Osteoblast (primary cell): ENCODE measurements at places on chromosomes 16 and 17. TPM values are rescaled to one million over a fixed set of nuclear protein-coding genes. Genes with fewer than 3 reads are reported as not detected.
A peak's percentile ranks its signal among the peaks of the same experiment; 100 is the strongest.

DNA sequence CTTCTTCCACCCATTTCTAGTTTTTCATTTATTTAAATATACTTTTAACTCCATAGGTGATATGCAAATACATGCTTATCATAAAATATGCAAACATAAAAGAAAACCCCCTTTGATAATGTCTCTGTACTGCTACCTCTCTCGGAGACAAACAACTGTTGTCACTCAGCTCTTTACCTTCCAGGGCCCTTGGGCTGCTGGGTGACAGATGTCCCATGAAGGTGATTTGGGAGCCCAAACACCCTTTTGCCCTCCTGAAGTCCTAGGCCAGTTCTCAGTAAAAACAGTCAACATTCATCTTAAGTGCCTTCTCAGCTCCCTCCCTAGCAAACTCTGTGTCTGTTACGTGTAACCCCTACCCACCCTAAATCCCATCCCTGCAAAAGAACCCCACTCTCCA lies 37.5 kb downstream of the CHD9 start:
- peak overlapping the region; percentile 95 for H3K27ac ChIP-seq
- DNase-seq = no peak
- no peak overlapping the region for H3K4me3 ChIP-seq
- peaks cover 31% of the 10 kb centered on the region for H3K4me1 ChIP-seq
- no peaks in the 10 kb centered on the region for H3K36me3 ChIP-seq

DNA sequence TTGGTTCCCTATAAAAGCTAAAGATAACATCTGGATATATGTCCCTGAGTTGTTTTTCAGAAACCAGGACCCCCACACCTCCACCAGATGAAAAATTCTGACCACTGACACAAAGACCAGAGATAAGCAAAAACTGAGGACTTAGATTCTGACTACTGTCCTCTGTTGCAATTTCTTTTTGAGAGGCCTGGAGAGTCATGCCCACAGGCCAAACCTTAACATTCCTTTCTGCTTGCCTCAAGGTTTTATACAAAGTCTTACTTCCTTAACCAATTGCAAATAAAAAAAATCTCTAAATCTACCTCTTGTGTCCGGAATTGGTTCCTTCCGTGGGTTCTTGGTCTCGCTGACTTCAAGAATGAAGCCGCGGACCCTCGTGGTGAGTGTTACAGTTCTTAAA lies 228.5 kb downstream of the ABCC12 start:
- no peaks in the 10 kb centered on the region for H3K27me3 ChIP-seq
- H3K4me1 ChIP-seq = no peaks in the 10 kb centered on the region
- no peaks in the 10 kb centered on the region for H3K36me3 ChIP-seq
- DNase-seq = no peak
- no peak overlapping the region for H3K27ac ChIP-seq

The MLYCD gene
- total RNA-seq = 5.1 and 5.6 TPM in 2 replicates

The RASL10B gene
- 2.7 and 4.0 TPM in 2 replicates for total RNA-seq

GRCh38 chr16:71564335-71564967 lies 12.4 kb downstream of the TAT start:
- DNase-seq = no peak
- peak overlapping the region; percentile 78 for H3K4me3 ChIP-seq
- H3K27me3 ChIP-seq = no peaks in the 10 kb centered on the region
- H3K4me1 ChIP-seq = peaks cover 3% of the 10 kb centered on the region
- H3K27ac ChIP-seq = peak overlapping the region; percentile 66

- DNase-seq = peak; percentile 47
- H3K4me1 ChIP-seq = no peaks in the 10 kb centered on the region
- no peak overlapping the region for H3K27ac ChIP-seq
- H3K4me3 ChIP-seq = no peak overlapping the region
Measured at GRCh38 chr16:2959206-2959605, 4.9 kb upstream of the KREMEN2 start.

GRCh38 chr16:52499060-52499440 lies 47.9 kb downstream of the TOX3 start:
- H3K4me1 ChIP-seq = no peaks in the 10 kb centered on the region
- H3K4me3 ChIP-seq = no peak overlapping the region
- H3K27ac ChIP-seq = no peak overlapping the region
- H3K36me3 ChIP-seq = no peaks in the 10 kb centered on the region

- peaks cover 18% of the 10 kb centered on the region for H3K36me3 ChIP-seq
- no peaks in the 10 kb centered on the region for H3K27me3 ChIP-seq
- DNase-seq = no peak
- H3K4me3 ChIP-seq = no peak overlapping the region
- no peak overlapping the region for H3K27ac ChIP-seq
Measured at GRCh38 chr17:40176754-40177110, 538 bp upstream of the RAPGEFL1 start.

The FOXL1 gene
- total RNA-seq = 2.5 and 3.2 TPM in 2 replicates

- no peaks in the 10 kb centered on the region for H3K36me3 ChIP-seq
- H3K27ac ChIP-seq = no peak within 1 kb of the TSS
- H3K4me1 ChIP-seq = no peaks in the 10 kb centered on the region
- H3K4me3 ChIP-seq = no peak within 1 kb of the TSS
Measured at GRCh38 chr17:74325743-74326379, at the start of gene KIF19. KIF19 (plus strand) TSS chr17:74326226; CDS start chr17:74326350, 124 bp downstream.

GRCh38 chr17:57447357-57447989 lies 191.2 kb downstream of the MSI2 start:
- H3K27ac ChIP-seq = no peak overlapping the region
- H3K4me1 ChIP-seq = no peaks in the 10 kb centered on the region
- H3K4me3 ChIP-seq = no peak overlapping the region

- H3K4me3 ChIP-seq = no peak overlapping the region
- H3K27ac ChIP-seq = no peak overlapping the region
- H3K36me3 ChIP-seq = no peaks in the 10 kb centered on the region
Measured at GRCh38 chr16:11493531-11493929, 93.2 kb downstream of the LITAF start.

DNA sequence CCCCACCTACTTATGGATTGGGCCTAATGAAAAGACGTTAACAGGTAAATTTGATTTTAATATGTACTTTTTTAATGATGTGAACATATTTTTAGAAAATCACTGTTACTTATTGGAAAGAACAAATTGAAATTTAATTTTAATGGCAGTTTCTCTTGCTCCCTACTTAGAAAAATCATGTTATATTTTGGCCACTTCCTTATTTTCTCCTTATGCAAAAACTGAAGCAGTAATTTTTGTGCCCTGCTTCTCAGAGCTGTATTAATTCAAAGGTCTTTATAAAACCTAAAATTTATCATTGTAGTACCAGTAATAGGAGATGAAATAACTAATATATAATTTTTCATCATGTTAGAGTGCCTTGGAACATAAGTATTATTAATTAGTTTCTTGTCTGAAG lies 2.8 kb downstream of the ZPBP2 start:
- no peak overlapping the region for H3K27ac ChIP-seq

The EPX gene
- not detected in 2 replicates for total RNA-seq

DNA sequence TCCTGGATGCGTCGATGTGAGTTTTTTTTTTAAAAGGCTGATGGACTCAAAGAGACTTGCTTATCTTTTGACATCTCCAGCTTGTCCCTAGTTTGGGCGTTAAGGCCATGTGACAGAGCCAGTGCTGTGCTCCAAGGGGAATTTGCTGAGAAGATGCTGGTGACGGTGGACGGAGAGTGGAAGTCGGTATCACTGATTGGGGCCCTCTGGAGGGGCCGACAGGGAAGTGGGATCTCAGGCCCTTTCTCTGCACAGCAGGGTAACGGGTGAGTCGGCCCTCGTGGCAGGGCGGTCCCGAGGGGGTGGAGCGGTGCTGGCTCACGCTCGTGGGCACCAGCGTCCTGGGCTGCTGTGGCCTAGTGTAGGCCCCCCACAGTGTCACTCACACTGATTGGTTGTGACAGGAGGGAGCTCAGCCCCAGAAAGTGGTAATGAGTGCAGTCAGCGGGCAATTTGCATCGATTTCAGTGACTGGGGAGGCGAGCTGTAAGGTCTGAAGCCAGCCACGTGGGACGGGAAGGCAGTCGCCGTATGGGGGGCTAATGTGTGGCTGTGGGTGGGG lies 91.3 kb downstream of the TBC1D16 start:
- no peak overlapping the region for H3K4me3 ChIP-seq
- H3K36me3 ChIP-seq = peaks cover 17% of the 10 kb centered on the region
- DNase-seq = peak; percentile 79
- H3K27me3 ChIP-seq = no peaks in the 10 kb centered on the region

GRCh38 chr16:739560-740458 lies 988 bp downstream of the CIAO3 start:
- no peak for DNase-seq
- peaks cover 12% of the 10 kb centered on the region for H3K4me1 ChIP-seq
- H3K27ac ChIP-seq = no peak overlapping the region
- peak overlapping the region; percentile 90 for H3K4me3 ChIP-seq
- H3K27me3 ChIP-seq = no peaks in the 10 kb centered on the region
- peaks cover 19% of the 10 kb centered on the region for H3K36me3 ChIP-seq

GRCh38 chr17:5419959-5420653 lies at the start of gene RPAIN:
RPAIN (plus strand) TSS chr17:5420182; CDS start chr17:5420211, 29 bp downstream.
- peak within 1 kb of the TSS; percentile 98 for H3K4me3 ChIP-seq
- peak; percentile 86 for DNase-seq
- peaks cover 38% of the 10 kb centered on the region for H3K36me3 ChIP-seq
- peaks cover 27% of the 10 kb centered on the region for H3K4me1 ChIP-seq

DNA sequence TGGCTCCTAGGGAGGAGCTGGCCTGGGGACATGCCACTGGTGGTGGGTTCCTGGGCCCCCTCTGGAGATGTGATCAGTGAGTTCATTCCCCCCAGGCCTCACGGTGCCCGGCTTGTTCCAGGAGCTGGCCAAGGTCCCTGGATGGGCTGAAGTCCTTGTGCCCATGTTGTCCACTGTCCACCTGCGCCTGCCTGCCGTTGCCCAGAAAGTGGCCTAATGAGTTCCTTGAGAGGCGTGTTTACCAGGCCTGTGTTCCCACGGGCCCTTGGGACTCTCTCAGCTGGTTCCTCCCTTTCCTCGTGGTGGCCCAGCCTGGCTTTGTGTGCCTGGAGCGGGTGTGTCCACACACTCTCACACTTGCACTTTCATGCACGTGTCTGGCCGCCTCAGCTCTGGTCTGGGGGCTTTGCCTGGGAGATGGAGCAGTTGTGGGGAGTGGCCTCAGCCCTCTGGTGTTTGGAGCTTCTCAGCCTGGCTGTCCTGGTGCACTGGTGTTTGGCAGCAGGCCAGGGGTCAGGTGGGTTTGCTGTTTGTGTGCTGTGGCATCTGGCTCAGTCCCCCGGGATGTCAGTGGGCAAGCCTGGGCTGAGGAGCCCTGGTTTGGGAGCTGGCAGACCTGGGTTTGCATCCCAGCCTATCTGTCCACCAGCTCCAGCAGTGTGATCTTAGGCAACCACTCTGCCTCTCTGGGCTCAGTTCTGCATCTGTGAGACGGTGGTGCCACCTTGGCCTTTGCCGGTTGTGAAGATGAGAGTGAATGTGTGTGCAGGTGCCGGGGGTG lies 18.0 kb downstream of the ADCY7 start:
- H3K27me3 ChIP-seq = no peaks in the 10 kb centered on the region
- peaks cover 20% of the 10 kb centered on the region for H3K4me1 ChIP-seq
- no peak overlapping the region for H3K27ac ChIP-seq
- no peak overlapping the region for H3K4me3 ChIP-seq

The SMPD3 gene
- total RNA-seq = 0.72 TPM in 1 of 2 replicates, not detected in the other

- DNase-seq = no peak
- H3K27me3 ChIP-seq = no peaks in the 10 kb centered on the region
- H3K36me3 ChIP-seq = no peaks in the 10 kb centered on the region
- peaks cover 8% of the 10 kb centered on the region for H3K4me1 ChIP-seq
- H3K4me3 ChIP-seq = no peak overlapping the region
Measured at GRCh38 chr17:32626379-32626791, 139.6 kb downstream of the CDK5R1 start.

DNA sequence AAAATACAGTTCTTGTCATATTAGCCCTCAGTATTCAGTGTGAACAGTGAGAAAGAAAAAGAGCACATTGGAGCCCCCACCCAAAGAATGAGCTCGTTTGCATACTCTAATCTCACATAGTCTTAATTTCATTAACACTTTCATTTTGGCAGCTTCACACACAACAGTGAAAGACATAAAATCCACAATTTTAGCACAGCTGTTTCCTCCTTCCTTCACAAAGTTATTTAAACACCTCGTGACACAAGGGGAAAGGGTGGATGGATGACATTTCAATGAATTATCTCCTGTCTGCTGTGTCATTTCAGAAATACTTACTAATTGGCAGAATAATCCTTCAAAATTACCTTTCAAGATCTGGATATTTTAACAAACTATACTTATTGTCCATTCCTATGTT lies 299.3 kb downstream of the KCNJ2 start:
- DNase-seq = no peak
- no peak overlapping the region for H3K4me3 ChIP-seq
- no peaks in the 10 kb centered on the region for H3K27me3 ChIP-seq
- no peaks in the 10 kb centered on the region for H3K36me3 ChIP-seq
- no peak overlapping the region for H3K27ac ChIP-seq

- no peaks in the 10 kb centered on the region for H3K27me3 ChIP-seq
- DNase-seq = no peak
- H3K4me1 ChIP-seq = peaks cover 10% of the 10 kb centered on the region
- no peak overlapping the region for H3K27ac ChIP-seq
- H3K4me3 ChIP-seq = no peak overlapping the region
- H3K36me3 ChIP-seq = no peaks in the 10 kb centered on the region
Measured at GRCh38 chr16:83302853-83303252, 504.9 kb upstream of the HSBP1 start.

The CDK3 gene
- total RNA-seq = 0.72 and 0.88 TPM in 2 replicates

GRCh38 chr16:23579371-23579770 lies 16.7 kb downstream of the NDUFAB1 start:
- H3K27me3 ChIP-seq = no peaks in the 10 kb centered on the region
- peaks cover 36% of the 10 kb centered on the region for H3K36me3 ChIP-seq
- no peak for DNase-seq
- H3K4me3 ChIP-seq = no peak overlapping the region
- no peaks in the 10 kb centered on the region for H3K4me1 ChIP-seq
- H3K27ac ChIP-seq = no peak overlapping the region

- no peaks in the 10 kb centered on the region for H3K27me3 ChIP-seq
- H3K4me3 ChIP-seq = no peak overlapping the region
- no peak for DNase-seq
- peaks cover 6% of the 10 kb centered on the region for H3K36me3 ChIP-seq
Measured at GRCh38 chr16:72013888-72014581, 5.5 kb downstream of the DHODH start.

The CMTM2 gene
- not detected in 2 replicates for total RNA-seq

The TEKT3 gene
- total RNA-seq = 0.36 TPM in 1 of 2 replicates, not detected in the other

- no peak overlapping the region for H3K27ac ChIP-seq
- no peaks in the 10 kb centered on the region for H3K4me1 ChIP-seq
- H3K4me3 ChIP-seq = no peak overlapping the region
- no peak for DNase-seq
- no peaks in the 10 kb centered on the region for H3K27me3 ChIP-seq
Measured at GRCh38 chr16:67137605-67138004, 13.2 kb downstream of the B3GNT9 start.

The SPPL2C gene
- not detected in 2 replicates for total RNA-seq

- H3K36me3 ChIP-seq = peaks cover 32% of the 10 kb centered on the region
- H3K4me1 ChIP-seq = peaks cover 6% of the 10 kb centered on the region
- no peak overlapping the region for H3K4me3 ChIP-seq
- peak; percentile 2 for DNase-seq
- H3K27ac ChIP-seq = no peak overlapping the region
Measured at GRCh38 chr16:70018254-70018653, 67.1 kb downstream of the CLEC18A start.

The SYT17 gene
- total RNA-seq = under 0.01 and 0.29 TPM in 2 replicates

The PPP1R1B gene
- total RNA-seq = not detected in 2 replicates

DNA sequence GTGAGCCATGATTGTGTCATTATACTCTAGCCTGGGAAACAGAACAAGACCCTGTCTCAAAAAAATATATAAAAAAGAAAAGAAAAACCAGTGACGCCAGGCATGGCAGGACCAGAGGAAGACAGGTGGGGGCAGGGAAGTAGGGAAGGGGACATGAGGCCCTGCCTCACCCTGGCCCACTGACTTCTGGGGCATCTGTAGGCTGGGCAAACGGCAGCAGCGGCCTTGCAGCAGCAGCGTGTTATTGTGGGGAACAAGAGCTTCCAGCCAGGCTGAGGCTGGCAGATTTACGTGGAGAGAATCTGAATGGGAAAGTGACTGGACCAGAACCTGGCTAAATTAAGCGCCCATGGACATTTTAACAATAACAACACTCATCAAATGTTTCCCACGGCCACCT lies 19.4 kb downstream of the CMTM4 start:
- no peaks in the 10 kb centered on the region for H3K36me3 ChIP-seq
- no peak overlapping the region for H3K27ac ChIP-seq
- DNase-seq = no peak
- peaks cover 4% of the 10 kb centered on the region for H3K4me1 ChIP-seq
- no peak overlapping the region for H3K4me3 ChIP-seq
